NCI-H510A (cell line): ENCODE measurements at places on chromosomes 2 and 18.

GRCh38 chr2:242063850-242064249, 194.3 kb downstream of the RTP5 start:
- no peak for DNase-seq

DNA sequence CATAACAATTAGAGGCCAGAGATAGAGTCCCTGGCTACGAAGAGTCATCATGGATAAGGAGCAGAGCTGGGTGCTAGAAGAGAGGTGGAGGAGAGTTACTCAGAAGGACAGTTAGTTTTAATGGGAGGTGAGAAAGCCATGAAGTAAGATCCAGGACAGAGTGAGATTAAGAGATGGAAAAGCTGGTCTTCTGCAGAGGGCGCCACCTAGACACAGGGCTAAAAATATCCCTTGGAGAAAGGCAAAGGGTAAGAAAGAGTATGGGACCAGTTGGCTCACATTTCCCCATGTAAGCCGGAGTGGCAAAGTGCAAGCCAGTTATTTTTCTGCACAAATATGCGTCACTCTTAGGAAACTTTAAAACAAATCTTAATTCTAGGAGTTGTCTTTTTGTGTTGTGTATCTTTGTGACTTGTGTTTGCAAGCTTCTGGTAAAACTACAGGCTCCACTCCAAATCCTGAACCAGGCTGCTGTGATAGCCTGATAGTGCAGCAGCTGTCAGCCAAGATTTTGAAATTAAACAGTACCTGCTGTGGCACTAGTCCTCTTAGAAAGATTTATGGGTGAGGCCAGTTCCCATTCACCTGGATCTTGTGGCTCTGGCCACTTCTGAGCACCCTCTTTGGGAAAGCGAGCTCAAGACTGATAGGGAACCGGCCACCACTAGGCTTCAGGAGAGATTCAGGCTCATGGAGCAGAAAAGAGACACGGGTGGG, 204.2 kb downstream of the TPGS2 start:
- DNase-seq = no peak

GRCh38 chr2:217248312-217248935, 388.6 kb upstream of the TNP1 start:
- peak; percentile 45 for DNase-seq

DNA sequence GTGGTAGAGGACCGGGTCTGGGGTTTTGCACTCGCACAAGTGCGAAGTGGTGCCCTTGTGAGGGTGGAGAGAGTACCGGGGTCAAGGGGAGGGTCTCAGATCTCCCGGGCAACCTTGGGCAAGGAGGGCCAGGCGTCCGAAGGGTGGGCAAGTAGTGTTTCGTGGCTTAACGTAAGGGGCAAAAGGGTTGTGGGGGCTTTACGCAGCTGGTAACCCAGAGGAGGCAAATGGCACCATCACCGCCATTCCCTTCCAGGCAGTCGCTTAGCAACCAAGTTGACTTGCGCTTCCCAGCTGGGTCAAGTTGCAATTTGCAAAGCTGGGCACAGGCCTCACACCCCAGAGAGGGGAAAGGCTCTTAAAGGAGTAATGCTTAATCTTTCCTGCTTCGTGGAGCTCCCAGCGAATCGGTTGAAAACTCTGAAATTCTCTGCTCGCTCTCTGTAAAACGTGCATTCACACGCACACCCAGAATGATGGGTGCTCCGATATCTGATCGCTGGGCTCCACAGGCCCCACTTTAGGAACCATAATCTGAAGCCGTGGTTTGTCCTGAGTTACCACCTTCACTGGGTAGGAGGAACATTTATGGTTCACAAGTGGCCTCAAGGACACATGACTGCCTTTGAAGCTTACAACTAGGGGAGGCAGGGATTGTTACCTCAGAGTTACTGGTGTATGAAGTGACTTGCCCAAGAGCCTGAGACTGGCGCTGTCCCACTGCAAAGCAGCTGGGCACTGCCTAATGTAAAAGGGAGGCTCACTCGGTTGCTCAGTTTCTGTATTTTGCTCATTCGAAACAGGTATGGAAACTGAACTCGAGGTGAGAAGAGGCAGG, 127.9 kb downstream of the UXS1 start:
- DNase-seq = no peak

GRCh38 chr18:62846313-62846712, 131.0 kb downstream of the PHLPP1 start:
- DNase-seq = no peak

GRCh38 chr2:72124376-72124775, 23.3 kb downstream of the CYP26B1 start:
- DNase-seq = no peak

- peak; percentile 29 for DNase-seq
Measured at GRCh38 chr18:44838971-44839666, 158.4 kb downstream of the SETBP1 start.

DNA sequence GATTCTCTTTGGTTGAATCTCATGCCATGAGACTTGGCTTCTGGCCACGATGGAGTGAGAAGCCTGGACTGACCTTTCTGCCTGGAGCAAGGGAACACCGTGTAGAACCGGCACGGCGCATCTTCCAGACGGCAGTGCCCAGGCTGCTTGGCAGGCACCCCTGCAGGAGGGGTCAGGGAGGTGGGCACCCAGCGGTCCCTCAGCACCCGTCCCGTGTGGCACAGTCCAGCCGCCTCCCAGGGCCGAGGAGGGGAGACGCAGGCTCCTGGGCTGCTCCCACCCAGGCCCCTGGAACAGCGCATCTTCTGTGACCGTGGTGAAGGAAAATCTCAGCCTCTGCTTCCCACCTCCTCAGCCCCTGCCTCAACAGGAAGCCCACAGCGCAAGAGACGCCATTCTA, 95.7 kb downstream of the CMPK2 start:
- DNase-seq = no peak

GRCh38 chr2:133266041-133266925, 302.0 kb downstream of the NCKAP5 start:
- DNase-seq = no peak

GRCh38 chr2:217568289-217568971, 434.4 kb downstream of the TNS1 start:
- DNase-seq = no peak

DNA sequence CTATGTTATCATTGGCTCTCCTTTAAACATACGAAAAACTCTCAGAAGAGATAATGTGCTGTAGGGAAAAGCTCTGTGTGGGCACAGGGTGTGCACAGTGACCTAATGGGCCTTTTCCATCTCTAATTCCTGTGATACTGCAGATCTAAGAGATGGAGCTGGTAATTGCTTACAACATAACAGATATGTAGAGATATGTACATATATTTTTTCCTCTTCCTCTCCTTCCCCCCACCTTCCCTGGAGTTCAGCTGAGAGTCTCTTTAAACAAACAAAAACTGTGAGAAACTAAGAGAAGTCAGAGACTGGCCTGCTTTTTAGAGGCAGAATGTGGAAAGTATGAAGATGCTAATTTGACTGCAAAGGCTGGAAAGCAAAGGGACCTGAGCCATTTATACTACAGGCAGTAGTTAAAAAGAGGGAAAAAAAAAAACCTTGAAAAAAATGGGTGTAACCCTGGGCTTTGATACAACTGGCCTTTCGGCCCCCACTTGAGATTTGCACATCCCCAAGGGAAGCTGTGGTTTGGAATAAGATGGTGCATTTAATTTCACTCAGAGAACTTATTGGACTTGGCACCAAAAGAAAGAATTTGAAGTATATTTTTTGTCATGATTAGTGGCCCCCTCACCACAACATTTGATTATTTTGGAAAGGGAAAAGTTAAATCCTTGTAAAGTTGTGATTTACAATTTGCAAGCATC, 502.2 kb upstream of the ZEB2 start:
- DNase-seq = no peak

DNA sequence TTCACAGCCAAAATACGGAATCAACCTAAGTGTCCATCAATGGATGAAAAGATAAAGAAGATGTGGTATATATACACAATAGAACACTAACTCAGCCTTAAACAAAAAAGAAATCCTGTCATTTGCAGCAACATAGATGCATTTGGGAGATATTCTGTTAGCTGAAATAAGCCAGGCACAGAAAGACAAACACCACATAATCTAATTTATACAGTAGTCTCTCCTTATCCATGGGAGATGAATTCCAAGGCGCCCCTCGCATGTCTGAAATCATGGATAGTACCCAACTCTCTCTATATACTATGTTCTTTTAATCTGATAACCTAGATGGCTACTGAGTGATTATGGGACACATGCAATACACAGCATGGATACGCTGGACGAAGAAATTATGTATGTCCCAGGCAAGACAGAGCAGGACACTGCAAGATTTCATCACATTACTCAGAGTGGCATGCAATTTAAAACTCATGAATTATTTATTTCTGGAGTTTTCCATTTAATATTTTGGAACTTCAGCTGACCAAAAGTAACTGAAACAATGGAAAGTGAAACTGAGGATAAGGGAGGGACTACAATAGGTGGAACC, 39.5 kb downstream of the ORC4 start:
- no peak for DNase-seq

DNA sequence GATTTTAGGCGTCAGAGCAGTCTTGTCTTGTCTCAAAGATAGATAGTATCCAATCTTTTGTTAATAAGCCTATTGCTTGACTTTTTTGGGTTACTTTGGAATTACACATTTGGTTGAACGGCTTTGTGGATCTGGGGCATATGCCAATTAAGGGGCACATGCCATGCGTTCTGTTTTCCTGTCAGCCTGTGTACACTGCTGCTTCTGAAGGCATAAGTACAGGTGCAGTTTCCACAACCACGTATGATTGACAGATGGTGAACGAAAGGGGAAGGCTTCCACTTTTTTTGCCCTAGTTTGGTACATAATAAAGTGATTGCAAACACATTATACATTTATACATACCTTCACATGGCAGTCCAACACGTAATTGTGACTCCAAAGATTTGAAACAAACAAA, 102.3 kb downstream of the RAPH1 start:
- no peak for DNase-seq

GRCh38 chr2:112155331-112156151, 17.4 kb downstream of the FBLN7 start:
- DNase-seq = no peak

- no peak for DNase-seq
Measured at GRCh38 chr18:43435851-43436250, 158.6 kb upstream of the SYT4 start.

DNA sequence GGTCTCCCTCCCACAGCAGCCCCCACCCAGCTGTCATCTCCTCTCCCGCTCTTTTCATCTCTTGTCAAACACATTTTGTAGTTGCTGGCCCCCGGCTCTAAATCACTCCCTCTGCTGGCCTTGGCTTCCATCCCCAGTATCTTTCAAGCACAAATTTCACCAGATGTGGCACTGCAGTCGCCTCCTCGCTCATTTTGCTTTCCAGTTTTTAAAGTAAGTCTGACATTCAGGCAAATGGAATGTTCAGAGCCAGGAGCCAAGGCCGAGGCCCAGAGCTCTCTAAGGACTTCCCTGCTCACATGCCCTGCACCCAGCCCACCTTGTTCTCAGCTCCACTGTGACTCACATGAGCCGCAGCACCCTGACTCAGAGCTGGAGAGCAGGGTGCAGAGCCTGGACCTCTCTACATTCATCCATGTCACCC, 158.4 kb downstream of the GALNT14 start:
- DNase-seq = no peak

DNA sequence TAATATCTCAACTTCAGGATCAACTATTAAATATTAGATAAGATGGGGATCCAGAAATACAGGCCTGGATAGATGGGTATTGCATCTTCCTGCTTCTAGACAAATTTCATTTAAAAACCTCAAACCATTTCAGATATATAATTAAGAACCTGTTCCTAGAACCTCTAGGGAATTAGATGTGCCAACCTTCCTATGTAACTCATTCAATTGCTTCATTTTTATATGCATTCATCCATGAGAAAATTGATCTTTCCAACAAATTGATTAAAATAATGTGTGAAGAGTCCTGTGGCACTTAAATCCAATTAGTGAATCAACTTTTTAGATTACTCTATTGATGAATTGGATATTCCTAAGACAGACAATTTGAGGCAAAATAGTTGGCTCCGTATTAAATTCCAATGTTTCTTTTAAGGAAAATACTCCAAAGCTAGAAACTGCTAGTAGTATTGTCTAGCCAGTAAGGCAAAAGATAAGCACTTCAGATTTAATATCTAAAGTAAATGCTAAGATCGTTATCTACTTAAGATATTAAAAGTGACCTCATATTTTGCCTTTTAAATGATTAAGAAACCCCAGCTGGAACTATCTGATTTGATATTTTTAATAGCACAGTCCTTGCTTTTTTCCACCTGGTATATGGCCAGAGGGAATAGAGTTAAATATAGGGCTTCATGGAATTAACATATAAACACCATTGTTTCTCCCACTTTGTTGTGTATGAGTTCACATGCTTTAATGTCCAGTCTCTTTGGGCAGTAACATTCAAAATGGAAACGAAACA, 35.8 kb downstream of the DARS1 start:
- no peak for DNase-seq
